ENCODE measurements at places on chromosomes 7 and 10.

DNA sequence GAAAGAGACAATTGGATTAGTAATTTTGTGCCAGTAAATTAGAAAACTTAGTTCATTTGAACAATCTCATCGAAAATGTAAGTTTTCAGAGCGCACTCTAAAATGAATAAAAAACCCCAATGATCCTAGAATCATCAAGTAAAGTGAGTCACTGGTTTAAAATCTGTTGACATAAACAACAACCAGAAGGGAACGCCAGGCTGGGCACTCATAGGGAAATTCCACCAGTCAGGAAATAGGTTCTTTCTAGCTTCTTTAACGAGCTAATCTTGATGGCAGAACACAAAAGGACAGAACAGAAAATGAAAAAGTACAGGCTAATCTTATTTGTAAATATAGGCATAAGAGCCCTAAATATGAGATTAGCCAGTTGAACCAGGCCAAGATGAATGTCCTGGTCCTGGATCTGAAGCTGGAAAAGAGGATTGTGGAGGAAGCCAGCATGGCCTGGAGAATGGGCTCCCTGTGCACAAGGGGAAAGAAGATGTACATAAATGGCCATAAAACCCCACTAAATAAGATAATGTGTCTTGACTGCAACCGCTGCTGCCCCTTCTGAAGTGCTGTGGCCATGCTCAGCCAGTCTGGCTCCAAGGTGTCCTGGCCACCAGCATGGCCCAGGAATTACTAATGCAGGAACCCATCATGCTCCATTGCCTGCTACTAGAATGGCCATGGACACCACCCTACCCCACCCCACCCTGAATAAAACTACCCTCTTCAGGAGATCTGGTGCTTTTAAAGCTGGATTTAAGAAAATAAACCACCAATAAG lies 114.0 kb downstream of the WDFY4 start:
- no peak for DNase-seq

GRCh38 chr7:69738396-69738951 lies 140.2 kb downstream of the AUTS2 start:
- DNase-seq = no peak

- no peak for DNase-seq
Measured at GRCh38 chr10:75718991-75719390, 287.6 kb downstream of the LRMDA start.

- peak; percentile 71 for DNase-seq
Measured at GRCh38 chr7:142898377-142899170, 13.0 kb upstream of the TRPV6 start.

DNA sequence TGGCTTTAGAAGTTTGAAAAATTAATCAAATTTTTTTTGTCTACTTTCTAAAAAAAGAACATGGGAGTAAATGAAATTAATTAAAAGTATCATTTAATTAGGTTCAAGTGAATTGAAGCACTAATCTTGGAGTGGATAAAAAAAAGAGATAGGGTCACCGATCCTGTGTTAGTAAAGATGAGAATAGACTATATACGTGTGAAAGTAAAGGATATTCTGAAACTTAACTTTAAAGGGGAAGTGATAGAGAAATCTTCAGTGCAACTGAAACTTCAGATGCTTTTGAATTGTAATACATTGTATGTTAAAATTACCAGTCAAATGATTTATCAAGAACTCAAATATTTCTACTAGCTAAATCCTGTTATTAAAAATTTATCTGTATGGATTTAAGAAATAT lies 4.8 kb downstream of the NHLRC2 start:
- DNase-seq = no peak

- no peak for DNase-seq
Measured at GRCh38 chr7:142263598-142264380, 5.9 kb upstream of the PRSS58 start.

DNA sequence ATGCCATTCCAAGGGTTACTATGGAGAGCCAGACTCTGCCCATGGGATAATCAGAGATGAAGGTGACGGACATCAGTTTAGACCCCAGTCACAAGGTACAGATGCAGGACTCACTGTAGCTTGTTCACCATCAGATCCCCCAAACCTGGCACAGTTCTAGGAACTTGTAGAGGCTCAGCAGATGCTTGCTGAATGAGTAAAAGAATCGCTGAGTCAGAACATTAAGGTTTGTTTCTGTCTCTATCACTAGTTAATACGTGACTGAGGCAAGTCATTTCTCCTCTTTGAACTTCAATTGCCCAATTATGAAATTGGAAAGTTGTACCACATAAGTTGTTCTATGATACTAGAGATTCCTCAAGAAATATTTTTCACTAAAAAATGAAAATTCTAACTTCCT lies 65.1 kb downstream of the PPP1R3C start:
- no peak for DNase-seq

DNA sequence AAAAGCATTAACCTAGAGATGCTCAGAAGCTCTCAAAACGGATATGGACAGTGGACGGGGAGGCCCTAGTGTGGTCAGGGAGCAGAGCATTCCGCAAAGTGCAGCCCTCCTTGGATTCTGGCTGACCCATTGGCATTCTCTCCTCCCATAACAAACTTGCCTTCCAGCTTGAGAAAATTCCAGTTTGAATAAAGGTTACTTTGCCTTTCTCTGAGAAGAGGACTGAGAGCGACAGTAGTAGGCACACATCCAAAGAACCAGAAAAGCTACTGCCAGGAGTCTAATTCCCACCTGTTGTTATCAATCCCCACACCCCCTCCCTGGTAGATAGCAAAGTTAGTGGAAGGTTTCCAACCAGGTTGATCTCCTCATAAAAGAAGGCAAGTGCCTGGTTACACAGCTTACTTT lies 84.7 kb upstream of the TRIL start:
- DNase-seq = no peak

DNA sequence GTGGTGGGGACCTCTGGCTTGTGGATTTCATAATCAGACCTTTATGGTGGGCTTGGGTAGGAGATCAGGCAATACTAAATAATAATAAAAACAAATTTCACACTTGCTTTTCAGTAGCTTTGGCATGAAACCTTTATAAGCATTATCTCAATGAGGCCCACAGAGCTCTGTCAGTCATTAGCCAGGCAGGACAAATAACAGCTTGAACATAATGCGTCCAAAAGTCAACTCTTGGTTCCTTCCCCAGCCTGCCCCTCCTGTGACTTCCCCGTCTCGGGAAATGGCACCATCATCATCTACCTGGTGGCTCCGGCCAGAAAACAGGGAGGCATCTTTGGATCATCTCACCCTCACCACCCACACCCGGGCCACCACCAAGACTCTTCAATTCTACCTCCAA lies 40.8 kb downstream of the KCTD7 start:
- no peak for DNase-seq

DNA sequence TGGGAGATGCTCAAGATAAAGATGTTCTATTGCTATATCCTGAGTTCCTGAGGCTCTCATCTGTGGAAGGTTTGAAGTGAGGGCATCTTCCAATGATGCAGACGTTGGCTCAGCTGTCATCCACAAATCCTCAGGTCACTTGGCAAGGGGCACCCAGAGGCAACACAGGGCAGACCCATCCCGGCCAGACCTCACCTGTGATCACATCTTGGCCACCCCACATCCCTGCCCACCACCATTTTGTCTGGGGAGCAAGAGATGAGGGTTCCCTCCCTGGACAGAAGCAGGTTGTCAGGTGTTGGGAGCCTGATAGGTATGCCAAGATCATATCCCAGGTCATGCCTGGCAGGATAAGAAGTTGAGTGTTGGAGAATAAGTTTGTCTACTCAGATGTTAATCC lies 918.2 kb upstream of the ZNF722 start:
- no peak for DNase-seq

DNA sequence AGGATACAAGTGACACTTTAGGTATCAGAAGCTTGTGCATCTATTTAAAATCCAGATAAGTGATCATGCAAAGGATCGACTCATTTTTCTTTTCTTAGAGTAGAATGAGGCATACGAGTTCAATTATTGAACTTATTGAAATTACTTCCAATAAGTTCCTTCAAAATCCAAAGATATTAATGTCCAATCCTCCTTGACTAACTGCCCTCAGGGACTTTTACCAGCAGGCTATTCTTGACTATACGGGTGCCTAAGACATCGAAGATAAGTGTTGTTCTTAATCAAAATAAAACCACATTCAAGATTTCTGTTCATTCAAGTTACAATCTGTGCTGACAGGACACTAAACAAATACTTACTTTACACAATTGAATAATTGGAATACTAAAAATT lies 74.5 kb upstream of the SP4 start:
- no peak for DNase-seq

GRCh38 chr10:90998733-90999511 lies 78.0 kb upstream of the ANKRD1 start:
- no peak for DNase-seq

GRCh38 chr10:94006591-94007550 lies 13.1 kb downstream of the PLCE1 start:
- DNase-seq = peak; percentile 28

DNA sequence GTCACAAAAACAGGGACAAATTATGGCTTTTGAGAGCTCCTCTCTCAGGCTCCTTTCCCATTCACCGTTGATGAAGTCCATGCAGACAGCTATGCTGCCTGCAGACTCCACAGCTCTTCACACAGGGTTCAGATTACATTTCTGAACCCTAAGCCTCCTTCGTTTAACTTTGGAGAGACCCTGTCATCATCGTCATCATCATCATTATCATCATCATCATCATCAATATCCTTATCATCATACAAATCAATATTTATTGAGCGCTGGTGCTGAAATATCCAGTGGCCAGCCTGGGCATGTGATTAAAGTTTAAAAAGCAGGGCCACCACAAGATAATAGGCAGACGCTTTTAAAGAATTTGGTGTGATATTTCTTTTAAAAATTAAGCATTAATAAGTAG lies 66.6 kb downstream of the FRMPD2 start:
- DNase-seq = no peak

DNA sequence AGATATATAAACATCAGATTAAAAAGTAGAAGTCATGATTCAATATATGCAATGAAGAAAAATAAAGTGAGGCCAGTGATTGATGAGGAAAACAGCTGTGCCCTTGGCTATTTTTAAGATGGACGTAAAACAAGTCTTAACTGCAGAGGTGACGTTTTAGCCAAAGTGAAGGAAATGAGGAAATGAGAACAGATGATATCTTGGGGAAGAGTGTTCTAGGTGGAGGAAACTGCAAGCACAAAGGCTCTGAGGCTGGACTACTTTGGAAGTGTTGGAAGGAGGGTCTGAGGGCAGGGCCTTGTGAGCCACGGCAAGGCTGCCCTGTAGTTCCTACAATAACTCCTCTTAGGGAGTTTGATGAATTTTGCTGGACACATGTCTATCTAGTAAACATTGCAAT lies 140.5 kb upstream of the AKR1E2 start:
- no peak for DNase-seq

Data from breast epithelium (tissue), 4 donors.